T47D (cell line): ENCODE measurements at places on chromosomes 5 and 9.

- DNase-seq, result no peak
Observed at GRCh38 chr5:82670692-82671091, 392.5 kb upstream of the RPS23 start.

GRCh38 chr9:107847978-107848964 lies 358.7 kb upstream of the KLF4 start:
- DNase-seq, result no peak

DNA sequence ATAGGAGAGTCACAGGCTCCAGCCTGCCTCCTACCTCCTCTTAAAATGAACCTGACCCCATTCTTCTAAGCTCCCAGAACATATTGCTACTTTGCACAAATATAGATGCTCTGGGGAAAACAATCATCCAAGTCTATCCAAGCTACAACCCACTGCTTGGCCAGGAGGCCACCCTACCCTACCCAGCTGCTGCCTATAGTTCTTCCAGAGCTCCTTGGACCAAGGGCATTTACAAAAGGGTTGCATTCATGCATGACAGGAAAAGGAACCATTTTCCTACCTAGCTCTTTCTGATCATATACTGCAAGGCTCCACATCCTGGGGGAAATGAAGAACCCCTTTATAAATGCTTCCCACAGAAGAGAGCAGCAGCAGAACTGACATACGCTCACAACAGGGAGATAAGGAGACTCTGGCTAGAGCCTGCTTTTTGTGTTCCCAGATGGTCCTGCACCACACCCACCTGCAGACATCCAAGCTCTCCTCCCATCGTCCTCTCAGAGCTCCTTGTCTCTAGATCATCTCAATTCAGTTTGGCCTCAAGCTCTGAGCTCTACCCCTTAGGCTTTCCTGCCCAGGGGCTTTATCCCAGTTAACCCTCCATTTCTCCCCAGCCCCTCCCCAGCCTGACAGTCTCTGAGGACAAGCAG lies 185.5 kb downstream of the SPOCK1 start:
- DNase-seq, result no peak

DNA sequence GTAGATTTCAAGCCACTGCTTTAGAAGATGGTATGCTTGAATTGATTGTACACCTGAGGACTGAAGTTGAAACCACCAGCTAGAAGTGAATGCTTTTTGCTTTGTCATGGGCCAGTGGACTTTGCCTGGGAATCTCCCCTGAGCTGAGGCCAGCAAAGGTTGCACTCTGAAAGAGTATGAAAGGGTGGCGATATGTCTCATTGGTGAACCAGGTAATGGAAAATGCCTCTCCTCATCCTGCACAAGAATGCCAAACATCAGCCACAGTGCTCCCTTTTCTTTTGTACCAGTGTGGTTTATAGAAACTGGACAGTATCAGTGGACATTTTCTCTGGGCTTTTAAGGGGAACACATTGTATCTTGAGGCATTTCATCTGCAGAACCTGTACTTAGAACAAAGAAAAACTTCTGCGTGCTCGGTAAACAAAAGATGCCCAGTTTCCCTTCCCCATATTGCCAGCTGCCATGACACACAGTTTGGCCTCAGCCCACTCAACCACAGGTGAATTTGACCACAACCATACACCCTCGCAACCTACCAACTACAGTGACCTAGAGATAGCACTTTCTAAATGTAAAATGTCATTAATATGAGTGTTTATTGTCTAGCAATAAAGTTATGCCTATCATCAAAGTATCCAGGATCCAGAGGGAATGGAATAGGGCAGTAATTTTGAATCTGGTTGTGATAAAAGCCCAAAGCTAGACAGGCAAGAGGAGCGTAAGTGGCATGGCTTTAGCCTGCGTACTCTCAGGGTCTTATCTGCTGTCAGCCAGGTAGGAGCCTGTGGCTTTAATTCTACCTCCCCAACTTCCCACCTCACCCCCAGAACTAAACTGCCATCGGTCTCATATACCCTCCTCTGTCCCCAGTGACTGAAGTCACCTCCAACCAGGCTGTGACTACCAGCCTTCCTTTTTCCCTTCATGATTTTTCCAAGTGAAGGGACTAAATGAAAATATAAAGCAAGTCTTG lies 79.5 kb upstream of the LHFPL2 start:
- no peak for DNase-seq

DNA sequence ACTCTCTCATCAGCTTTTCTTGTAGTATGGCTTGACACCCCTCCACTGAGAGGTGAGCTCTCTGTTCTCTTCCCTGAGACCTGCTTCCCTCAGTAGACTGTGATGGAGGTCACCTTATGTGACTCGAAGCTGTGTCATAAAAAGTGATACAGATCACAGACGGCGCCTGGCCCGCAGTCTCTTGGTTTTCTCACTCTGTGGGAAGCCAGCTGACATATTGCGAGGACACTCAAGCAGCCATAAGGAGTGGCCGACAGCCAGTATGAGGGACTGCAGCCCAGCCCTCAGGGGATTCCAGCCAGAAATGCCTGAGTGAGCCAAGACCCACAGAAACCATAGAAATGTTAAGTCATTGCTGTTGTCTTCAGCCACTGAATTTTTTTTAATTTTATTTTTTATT lies 38.0 kb downstream of the GADD45G start:
- no peak for DNase-seq

DNA sequence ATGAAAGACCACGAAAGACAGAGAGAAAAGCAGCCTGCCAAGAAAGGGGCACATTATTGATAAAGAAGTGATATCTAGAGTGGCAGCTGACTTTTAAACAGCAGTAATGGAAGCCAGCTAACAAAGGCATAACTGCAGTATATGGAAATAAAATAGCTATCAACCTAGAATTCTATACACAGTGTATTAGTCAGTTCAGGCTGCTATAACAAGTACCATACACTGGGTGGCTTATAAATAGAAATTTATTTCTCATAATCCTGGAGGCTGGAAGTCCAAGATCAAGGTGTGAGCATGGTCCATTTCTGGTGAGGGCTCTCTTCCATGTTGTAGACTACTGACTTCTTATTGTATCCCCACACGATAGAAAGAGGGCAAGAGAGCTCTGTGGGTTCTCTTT lies 109.8 kb downstream of the DEPDC1B start:
- DNase-seq, result no peak

- DNase-seq, result no peak
Observed at GRCh38 chr9:8457055-8457454, 657.5 kb upstream of the DMAC1 start.

DNA sequence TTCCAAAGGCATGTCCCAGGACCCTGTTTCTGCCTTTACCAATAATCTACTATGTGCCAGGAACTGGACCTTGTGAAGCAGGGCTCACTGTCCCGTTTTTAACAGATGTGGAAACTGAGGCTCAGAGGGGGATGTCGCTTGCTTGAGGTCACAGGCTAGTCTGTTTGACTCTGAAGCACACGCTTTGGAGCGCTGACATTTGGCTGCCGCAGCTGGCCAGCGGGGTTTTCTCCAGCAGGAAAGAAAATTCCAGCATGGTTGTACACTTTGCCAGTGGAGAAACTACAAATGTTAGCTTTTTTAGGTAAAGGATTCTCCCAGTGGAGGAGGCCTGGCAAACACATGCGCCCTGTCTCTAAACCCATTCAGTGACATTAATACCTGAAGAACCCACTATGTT lies 50.5 kb downstream of the SH3PXD2B start:
- DNase-seq, result no peak

GRCh38 chr9:14424289-14424688 lies 110.3 kb upstream of the NFIB start:
- DNase-seq, result peak; percentile 72

DNA sequence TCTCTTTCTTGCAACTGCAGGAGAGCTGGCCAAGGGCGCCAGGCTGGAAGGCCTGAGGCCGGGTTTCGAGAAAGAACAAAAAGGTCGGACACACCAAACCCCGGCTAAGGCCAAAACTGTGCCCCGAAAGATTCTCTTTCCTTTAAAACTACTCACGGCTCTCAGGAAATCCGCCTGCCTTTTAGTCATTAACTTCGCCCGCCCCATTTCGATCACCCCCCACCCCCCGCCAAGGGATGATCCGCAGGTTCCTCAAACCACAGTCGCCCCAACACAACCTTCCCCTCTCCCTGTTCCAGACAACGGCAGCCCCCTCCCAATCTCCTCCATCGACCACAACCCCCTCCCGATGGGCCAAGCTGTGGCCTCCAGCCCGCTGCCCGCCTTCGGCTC lies 536 bp downstream of the FEM1C start:
- DNase-seq, result peak; percentile 57

GRCh38 chr5:163695830-163696578 lies 190.6 kb downstream of the MAT2B start:
- peak; percentile 87 for DNase-seq

- no peak for DNase-seq
Observed at GRCh38 chr9:92163276-92163675, 48.1 kb upstream of the SPTLC1 start.

DNA sequence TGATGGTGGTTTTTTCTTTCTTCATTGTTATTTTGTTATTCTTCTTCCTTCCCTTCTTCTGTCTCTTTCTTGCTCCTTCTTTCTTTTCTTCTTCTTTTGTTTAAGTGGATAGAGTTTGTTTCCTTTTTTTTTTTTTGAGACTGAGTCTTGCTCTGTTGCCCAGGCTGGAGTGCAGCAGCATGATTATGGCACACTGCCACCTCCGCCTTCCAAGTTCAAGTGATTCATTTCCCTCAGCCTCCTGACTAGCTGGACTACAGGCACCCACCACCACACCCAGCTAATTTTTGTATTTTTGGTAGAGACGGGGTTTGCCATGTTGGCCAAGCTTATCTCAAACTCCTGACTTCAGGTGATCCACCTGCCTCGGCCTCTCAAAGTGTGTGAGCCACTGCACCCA lies 40.3 kb downstream of the JAK2 start:
- DNase-seq, result no peak

DNA sequence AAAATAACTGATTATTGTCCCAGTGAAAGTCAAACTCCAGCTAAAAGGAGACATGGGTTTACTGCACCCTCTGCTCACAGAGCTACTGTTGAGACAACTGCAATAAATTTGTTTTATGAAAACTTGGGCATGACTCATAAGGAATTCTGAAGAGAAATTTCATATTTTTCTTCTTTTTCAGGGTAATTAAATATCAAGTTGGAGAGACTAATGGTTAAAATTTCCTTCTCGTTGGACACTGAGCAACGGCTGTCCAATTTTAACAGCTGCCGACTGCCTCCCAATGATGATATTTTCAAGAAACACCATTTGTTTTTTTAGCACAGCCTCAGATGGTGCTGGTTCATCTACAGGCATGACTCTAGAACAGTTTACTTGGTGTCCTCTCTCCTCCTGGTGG lies 259.2 kb upstream of the RGMB start:
- DNase-seq, result no peak

DNA sequence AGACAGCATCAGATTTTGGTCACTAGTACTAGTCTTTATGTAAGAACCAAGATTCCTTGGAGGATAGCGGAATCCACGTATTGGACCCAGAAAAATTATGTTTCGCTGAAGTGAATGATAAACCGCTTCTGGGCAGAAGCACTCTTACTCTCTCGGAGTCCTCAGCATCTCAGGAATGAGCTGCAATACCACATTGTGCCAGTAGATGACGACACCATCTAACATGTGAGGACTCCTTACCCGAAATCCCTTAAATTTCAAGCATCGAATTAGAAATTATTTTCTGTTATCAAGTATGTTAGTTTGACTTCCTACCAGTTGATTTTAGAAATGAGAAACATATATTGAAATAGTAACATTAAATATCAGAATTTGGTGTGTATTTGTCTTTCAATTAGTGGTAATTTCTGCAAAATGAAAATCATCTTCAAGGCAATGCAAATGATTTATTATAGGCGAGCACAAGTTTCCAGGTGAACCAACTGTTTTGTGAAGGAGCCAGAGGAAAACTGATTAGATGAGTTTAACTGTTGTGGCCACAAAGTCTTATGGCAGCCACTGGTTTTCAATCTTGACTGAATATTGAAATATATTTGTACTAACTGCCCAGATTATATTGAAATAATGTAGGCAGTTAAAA lies 66.0 kb upstream of the CAMK4 start:
- DNase-seq, result peak; percentile 83

DNA sequence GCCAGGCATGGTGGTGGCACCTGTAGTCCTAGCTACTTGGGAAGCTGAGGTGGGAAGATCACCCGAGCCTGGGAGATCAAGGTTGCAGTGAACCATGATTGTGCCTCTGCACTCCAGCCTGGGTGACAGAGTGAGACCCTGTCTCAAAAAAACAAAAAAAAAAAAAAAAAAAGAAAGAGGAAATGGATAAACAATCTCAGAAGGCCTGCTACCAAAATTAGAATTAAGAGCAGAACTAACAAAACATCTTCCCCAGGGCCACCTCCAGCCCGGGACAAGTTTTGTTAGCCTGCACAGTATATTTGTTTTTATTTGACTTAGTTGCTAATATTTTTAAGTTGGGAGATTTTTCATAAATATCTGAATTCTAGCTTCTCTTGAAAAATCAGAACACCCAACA lies 23.1 kb downstream of the PAX5 start:
- no peak for DNase-seq

- peak; percentile 88 for DNase-seq
Observed at GRCh38 chr5:181260720-181261319, at the start of gene TRIM52. Gene TRIM52, minus strand, starts transcription at chr5:181261143. Its CDS starts 330 bp downstream, at chr5:181260813.

DNA sequence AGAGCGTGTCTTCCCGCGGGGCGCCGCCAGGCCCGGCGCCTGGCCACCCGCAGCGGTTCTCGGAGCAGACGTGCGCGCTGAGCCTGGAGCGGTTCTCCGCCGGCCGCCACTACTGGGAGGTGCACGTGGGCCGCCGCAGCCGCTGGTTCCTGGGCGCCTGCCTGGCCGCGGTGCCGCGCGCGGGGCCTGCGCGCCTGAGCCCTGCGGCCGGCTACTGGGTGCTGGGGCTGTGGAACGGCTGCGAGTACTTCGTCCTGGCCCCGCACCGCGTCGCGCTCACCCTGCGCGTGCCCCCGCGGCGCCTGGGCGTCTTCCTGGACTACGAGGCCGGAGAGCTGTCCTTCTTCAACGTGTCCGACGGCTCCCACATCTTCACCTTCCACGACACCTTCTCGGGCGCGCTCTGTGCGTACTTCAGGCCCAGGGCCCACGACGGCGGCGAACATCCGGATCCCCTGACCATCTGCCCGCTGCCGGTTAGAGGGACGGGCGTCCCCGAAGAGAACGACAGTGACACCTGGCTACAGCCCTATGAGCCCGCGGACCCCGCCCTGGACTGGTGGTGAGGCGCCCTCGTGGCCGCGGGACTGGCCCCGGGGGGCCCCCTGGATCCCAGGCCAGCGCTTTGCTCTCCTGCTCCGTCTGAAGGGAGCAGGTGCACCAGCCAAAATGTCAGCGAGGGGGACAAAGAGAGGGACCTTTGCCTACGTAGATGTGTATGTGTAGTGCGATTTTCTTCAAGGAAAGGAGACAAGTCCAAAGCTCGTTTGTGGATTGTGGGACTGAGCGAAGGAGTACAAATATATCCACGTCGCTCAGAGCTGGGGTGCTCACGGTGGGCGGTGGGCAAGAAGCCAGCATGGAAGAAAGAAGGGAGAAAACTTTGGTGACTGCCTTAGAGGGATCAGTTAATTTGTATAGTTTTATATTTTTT lies 19.5 kb downstream of the BTNL9 start:
- DNase-seq, result no peak

- DNase-seq, result no peak
Observed at GRCh38 chr5:32071351-32071944, 102.7 kb downstream of the GOLPH3 start.

GRCh38 chr5:75948438-75948837 lies 134.7 kb upstream of the SV2C start:
- DNase-seq, result no peak

- DNase-seq, result no peak
Observed at GRCh38 chr9:122055701-122056100, 37.4 kb downstream of the TTLL11 start.

GRCh38 chr5:167247816-167248215 lies 1043.6 kb upstream of the WWC1 start:
- DNase-seq, result no peak
